MCF 10A (cell line): ENCODE measurements at places on chromosomes 2 and 18. TPM values are rescaled to one million over a fixed set of nuclear protein-coding genes. Genes with fewer than 3 reads are reported as not detected.

DNA sequence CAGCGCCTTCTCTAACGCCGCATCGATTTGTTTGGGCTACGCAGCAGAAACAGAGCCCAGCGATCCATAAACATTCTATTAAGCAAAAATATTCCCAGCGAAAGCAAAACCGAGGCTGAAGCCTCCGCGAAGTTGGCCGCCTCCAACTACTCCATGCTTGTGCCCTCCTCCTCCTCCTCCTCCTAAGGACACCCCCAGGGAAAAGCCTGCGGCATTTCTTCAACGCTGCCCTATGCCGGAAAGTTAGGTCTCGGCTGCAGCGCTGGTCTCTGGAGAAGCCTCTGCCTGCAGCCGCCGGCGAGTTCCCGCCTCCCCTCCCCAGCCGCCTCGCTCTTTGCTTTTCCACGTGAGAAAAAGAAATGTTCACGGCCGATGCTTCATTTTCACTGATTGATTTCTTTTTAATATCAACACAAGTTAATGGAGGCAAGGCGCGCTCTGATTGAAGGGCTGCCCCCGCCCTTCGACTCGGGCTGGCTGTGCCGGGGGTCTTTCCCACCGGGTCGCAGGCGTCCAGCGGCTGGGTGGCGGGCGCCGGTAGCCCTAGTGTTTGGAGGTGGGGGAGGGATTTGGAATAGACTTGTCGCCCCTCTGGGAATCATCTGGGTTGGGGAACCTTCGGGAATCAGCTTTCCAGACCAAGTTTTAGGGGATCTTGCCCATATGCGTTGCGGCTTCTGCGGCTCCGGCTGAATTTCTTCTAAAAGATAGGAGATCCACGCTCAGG lies 3.9 kb downstream of the NRP2 start:
- DNase-seq = no peak
- H3K27ac ChIP-seq = peak overlapping the region; percentile 49
- H3K4me3 ChIP-seq = peak overlapping the region; percentile 86
- H3K4me1 ChIP-seq = peaks cover 12% of the 10 kb centered on the region
- H3K27me3 ChIP-seq = no peaks in the 10 kb centered on the region
- no peaks in the 10 kb centered on the region for H3K36me3 ChIP-seq

GRCh38 chr18:7568426-7568825 lies 1.3 kb downstream of the PTPRM start:
- H3K4me3 ChIP-seq = peak overlapping the region; percentile 81
- H3K4me1 ChIP-seq = peaks cover 42% of the 10 kb centered on the region
- no peak overlapping the region for H3K27ac ChIP-seq
- no peaks in the 10 kb centered on the region for H3K36me3 ChIP-seq
- DNase-seq = peak; percentile 30

GRCh38 chr2:197786010-197786877 lies 1.1 kb upstream of the BOLL start:
- no peaks in the 10 kb centered on the region for H3K27me3 ChIP-seq
- no peak overlapping the region for H3K27ac ChIP-seq
- no peak for DNase-seq
- no peaks in the 10 kb centered on the region for H3K4me1 ChIP-seq

- no peaks in the 10 kb centered on the region for H3K36me3 ChIP-seq
- H3K4me1 ChIP-seq = peaks cover 26% of the 10 kb centered on the region
- DNase-seq = no peak
- H3K4me3 ChIP-seq = peak overlapping the region; percentile 49
- H3K27me3 ChIP-seq = peaks cover 37% of the 10 kb centered on the region
Observed at GRCh38 chr2:216372761-216373291, 543 bp upstream of the MARCHF4 start.

DNA sequence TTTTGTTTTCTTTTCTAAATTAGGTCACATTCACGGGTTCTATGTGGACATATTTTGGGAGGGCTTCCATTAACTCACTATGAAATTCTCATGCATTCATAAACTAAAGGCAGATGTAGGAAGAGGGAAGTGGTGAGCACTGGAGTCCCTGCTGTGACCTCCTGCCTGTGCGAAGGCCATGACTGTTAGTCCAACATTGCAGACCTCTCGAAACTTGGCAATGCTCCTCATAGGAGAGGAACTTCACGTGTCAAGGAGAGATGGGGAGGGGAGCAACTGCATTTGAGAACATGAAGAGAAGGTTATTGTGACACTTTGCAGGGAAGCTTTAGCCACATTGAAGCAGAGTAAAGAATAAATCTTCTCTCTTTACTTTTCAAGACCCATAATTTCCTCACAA lies 126.4 kb upstream of the HNMT start:
- no peaks in the 10 kb centered on the region for H3K36me3 ChIP-seq
- H3K4me3 ChIP-seq = no peak overlapping the region
- H3K27me3 ChIP-seq = peaks cover under 1% of the 10 kb centered on the region
- H3K4me1 ChIP-seq = no peaks in the 10 kb centered on the region

- DNase-seq = no peak
- H3K4me1 ChIP-seq = peaks cover under 1% of the 10 kb centered on the region
- no peaks in the 10 kb centered on the region for H3K36me3 ChIP-seq
- H3K4me3 ChIP-seq = no peak overlapping the region
- H3K27ac ChIP-seq = no peak overlapping the region
Observed at GRCh38 chr2:207482630-207483029, 47.1 kb upstream of the CREB1 start.

- H3K27me3 ChIP-seq = no peaks in the 10 kb centered on the region
- no peak overlapping the region for H3K27ac ChIP-seq
- H3K4me1 ChIP-seq = no peaks in the 10 kb centered on the region
- DNase-seq = no peak
Observed at GRCh38 chr18:24198461-24198860, 59.6 kb downstream of the CABYR start.

DNA sequence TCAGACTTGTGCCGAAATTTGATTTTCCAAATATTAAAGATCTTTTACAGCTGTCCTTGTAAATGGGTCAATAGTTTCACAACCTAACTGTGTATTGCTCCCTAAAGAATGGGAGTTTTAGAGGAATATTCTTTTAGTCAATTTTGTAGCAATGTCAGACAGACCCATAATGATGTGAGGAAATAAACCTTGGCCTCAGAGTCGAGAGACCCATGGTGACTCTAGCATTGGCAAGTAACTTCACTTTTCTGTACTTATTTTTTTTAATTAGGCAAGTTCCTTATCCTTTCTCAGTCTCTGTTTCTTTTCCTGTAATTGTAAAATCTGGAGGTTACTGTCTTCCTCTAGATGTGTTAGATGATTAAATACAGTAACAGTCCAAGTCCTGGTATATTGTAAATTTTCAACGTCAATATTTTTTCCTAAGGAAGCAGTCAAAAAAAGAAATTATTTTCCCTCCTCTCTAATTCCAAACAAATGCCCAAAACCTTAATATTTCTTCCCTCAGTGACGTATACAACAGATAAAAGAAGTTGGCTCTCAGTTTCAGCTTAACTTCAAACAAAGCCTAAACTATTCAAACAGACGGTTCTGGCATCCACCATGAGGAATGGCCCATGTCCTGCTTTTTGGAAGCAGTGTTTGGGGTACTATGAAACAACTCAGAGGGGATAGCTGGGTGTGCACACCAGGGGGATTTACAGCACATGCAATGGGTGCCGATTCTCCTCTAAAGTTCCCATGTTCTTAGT lies 466.7 kb downstream of the TNS1 start:
- H3K4me3 ChIP-seq = no peak overlapping the region
- no peaks in the 10 kb centered on the region for H3K36me3 ChIP-seq
- no peaks in the 10 kb centered on the region for H3K4me1 ChIP-seq
- H3K27ac ChIP-seq = no peak overlapping the region
- peaks cover 41% of the 10 kb centered on the region for H3K27me3 ChIP-seq

Gene GKN2
- total RNA-seq = not detected in 2 replicates

DNA sequence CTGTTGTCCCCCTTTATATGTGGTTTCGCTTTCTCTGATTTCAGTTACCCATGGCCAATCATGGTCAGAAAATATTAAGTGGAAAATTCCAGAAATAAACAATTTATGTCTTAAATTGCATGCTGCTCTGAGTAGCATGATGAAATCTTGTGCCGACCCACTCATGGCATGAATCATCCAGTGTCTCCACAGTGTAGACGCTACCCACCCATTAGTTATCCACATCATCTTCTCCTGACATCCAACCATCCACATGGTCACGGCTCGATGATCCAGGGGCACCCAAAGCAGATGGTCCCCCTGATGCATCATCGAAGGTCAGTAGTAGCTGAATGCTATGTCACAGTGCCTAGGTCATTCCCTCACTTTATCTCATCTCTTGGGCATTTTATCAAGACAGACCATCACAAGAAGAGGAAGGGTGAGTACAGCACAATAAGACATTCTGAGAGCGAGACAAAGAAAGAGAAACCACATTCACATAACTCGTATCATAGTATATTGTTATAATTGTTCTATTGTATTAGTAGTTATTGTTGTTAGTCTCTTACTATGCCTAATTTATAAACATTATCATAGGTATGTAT lies 44.1 kb upstream of the ACKR3 start:
- no peaks in the 10 kb centered on the region for H3K36me3 ChIP-seq
- H3K4me3 ChIP-seq = no peak overlapping the region
- no peak overlapping the region for H3K27ac ChIP-seq
- DNase-seq = no peak

DNA sequence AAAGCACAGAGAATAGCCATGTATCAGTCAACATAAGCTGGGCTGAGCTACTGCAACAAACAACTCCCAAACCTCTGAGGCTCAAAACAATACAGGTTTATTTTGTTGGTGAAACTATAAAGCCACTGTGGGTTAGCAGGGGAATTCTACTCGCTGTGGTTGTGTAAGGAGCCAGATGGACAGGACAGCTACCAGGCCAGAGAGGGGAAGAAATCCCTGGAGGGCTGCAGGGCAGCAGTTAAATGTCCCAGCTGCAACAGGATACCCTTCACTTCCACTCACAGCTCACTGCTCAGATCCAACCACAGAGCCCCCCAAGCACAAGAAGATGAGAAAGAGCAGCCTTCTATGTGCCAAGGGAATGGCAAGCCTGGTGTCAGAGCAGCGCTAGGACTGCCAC lies 245.9 kb upstream of the RAB6C start:
- no peak overlapping the region for H3K27ac ChIP-seq
- H3K27me3 ChIP-seq = no peaks in the 10 kb centered on the region
- no peaks in the 10 kb centered on the region for H3K36me3 ChIP-seq
- DNase-seq = no peak

Gene ASB18
- not detected in 2 replicates for total RNA-seq

DNA sequence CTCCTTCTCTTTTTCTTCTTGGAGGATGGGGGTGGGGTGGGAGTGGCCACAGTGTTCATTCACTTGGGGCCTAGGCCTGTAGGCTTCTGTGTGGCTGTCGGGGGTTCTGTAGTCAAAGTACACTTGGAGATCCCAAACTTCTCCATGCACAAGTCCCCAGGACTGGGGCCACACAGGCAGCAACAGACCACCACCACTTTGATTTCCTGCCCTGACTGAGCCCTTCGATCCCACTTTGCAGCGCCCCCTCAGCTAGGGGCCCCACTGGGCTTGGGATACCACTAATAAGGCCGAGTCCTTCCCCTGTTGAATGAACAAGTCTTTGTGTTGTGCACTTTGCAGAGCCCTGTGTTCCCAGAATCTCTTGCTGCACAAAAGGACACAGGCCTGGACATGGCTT lies 5.5 kb upstream of the TEX51 start:
- H3K4me3 ChIP-seq = no peak overlapping the region
- no peaks in the 10 kb centered on the region for H3K4me1 ChIP-seq
- H3K27me3 ChIP-seq = peaks cover 25% of the 10 kb centered on the region

Gene COPS9
- total RNA-seq = 146 and 197 TPM in 2 replicates

Gene LRRTM1
- not detected in 2 replicates for total RNA-seq

Gene IL18R1
- 3.5 and 6.7 TPM in 2 replicates for total RNA-seq

DNA sequence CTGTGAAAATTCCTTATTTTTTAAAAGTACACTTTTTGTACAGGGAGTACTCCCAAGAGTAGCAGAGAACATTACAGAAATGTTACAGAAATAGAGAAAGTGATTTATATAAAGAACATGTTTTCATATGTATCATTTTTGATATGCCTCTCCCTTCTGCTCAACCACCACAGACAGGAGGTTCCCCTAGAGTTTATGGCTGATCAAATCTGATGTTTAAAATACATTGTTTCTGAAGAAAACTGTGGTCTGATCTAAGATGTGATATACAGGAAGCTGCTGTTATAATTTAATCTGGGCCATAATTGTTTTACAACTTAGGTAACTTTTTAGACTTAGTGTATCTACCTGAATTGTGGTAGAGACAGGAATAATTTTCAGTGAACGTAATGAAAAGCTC lies 37.0 kb downstream of the STAT4 start:
- no peaks in the 10 kb centered on the region for H3K36me3 ChIP-seq
- H3K4me3 ChIP-seq = no peak overlapping the region
- H3K27ac ChIP-seq = no peak overlapping the region
- DNase-seq = no peak

DNA sequence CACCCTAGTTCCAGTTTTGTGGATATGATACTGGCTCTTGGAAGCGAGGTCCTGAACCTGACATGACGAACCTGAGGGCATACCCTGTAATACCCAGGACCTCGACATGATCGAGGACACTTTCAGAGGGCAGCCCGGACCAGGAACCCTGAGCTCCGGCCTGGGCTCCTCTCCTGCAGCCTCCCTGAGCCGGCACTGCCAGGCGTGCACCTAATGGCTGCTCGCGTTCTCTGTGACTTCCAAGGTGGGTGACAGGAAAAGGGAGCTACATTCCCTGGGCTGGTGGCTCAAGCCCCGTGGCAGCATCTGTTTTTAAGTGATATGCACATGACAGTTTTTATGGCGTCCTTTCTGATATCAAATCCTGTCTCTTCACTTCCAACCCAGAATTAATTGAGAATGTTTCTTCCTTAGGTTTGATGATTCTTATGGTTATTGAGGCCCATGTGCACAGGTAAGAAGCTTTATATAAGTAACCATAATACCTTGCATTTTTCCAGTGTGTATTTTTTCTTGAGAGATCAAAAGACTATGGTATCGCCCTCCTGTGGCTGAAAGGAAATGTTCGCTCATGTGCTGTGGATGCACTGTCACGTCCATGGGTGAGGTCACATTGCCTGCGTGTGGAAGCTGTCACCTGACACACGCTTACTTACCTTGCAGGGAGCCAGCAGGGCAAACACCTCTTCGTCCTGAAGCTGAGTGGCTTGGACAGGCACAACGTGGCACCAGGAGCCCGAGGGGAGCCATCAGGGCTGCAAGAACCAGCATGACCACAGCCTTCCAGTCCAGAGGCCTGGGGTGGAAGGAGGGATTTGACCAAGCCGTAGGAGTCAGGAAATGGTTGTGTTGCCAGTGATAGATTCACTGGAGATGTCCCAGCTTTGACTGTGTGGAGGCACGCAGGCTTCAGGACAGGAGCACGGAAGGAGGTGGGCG lies 367.4 kb upstream of the MYT1L start:
- H3K4me3 ChIP-seq = no peak overlapping the region
- H3K27ac ChIP-seq = no peak overlapping the region
- H3K4me1 ChIP-seq = no peaks in the 10 kb centered on the region
- no peak for DNase-seq
- peaks cover 40% of the 10 kb centered on the region for H3K27me3 ChIP-seq
